ENCODE measurements at places on chromosomes 2 and 18.

DNA sequence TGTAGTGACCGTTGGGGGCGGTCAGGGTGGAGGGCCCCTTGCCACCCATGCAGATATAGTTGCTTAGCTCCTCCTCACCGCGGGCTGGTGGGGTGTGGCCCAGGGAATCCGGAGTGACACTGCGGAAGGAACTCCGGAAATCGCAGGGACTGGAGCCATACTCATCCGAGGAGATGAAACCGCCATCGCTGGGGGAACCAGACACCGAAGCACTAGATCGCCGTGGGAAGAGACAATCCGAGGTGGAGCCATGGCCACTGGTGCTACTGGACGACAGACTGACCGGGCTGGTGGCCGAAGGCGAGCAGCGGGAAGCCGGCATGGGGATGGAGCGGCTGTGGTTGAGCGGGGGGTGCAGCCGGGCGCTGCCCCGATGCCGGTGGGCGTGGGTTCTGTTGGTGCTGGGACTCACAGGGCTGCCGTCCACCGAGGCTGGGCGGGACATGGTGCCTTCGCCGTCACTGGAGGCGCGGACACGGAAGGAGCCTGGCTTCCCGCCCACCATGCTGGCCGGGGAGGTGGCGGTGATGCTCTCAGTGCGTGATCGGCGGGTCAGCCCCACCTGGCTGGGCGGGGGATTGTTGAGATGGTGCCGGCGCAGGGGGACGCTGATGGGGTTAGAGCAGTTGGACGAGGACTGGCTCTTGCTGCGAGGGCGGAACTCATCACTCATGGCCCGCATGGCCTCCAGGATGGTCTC lies 2.2 kb downstream of the IRS1 start:
- DNase-seq: no peak

DNA sequence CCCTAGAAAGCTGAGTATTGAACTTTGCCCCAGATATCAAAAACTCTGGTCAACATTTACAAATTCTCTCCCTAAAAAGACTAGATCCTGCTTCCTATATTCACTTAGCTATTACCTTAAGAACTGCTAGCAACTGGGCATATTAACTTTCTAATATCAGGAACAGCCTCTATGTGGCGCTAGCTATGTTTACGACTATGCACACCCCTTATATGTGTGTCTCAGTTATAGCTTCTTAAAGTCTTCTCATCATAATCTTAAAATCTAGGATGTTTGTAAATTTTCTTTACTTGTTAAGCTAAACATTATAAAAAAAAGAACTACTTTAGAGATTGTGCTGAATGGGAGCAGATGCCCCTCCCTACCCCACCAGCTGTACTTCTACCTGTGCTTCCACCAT lies 1.7 kb upstream of the STAMBP start:
- no peak for DNase-seq

DNA sequence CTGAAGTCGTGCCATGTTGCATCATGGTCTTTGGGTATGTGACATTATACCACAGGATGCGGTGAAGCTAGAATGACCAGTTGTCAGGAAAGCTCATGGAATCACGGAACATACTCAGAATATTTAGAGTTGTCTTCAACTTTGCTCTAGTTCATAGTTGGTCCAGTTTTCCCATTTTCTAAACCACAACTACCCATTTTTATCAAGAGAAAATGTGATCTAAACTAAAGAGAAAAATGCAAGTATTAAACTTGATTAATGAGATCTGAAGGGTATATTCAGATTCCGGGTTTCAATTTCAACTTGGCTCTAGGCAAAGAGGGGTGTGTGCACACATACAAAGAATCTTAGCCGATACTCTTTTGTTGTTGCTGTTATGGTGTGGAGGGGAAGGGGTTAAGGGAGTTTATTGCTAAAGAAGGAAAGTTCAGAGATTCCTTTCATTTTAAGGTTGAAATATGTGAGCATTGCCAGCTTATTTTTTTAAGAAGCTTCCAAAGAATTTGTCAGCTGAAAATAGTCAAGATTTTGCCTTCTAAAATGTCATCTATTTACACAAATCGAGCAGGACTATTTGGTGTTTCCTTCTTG lies 516.6 kb upstream of the ZEB2 start:
- peak; percentile 96 for DNase-seq

DNA sequence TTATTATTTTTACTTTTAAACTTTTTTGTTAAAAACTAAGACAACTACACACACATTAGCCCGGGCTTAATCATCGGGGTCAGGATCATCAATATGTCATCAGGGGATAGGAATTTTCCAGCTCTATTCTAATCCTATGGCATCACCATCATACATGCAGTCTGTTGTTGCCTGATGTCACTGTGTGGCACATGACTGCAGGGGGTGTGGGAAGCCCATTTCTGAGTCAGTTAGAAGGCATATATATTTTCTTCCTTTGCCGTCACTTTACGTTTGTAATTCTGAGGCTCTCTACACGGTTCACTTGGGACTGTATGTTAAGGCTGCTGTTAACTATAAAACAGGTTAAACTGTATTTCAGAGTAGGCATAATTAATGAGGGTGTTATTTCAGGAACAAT lies 144.4 kb upstream of the ITGA6 start:
- no peak for DNase-seq

- no peak for DNase-seq
Observed at GRCh38 chr2:55175254-55176093, 56.6 kb downstream of the CLHC1 start.

DNA sequence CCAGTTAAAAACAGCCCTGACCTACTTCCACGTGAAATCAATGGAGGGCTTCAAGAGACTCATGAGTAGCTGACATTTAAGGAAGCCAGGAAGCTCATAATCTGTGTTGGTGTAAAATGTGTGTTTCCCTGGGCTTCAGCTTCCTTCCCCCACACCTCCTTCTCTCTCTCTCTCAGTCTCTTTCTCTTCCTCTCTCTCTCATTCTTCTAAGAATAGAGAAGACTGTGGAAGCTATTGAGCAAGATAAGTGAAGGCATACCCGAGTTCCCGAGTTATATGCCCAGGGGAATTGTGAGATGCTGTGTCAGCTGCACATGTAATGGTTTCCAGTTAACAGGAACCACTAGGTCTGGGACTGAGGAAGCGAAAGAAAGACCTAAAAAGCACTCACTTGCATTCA lies 199.4 kb downstream of the NYAP2 start:
- DNase-seq: peak; percentile 23

DNA sequence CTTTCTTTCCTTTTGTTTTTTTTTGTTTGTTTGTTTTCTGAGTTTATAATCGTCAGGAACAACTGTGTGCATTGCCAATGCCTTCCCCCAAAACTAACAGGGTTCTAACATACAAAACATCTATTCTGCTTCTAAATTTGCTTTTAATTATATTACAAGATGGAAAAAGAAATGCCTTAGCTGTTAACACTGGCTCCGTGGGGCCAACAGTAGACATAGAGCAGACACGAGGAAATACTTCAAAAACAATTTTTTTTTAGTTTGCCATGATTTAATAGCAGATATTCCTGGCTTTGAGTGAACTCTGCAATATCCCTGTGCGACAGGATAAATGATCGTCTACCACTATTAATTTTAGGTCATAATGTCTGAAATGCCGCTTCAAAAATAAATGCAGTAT lies 153.3 kb upstream of the HNRNPA3 start:
- no peak for DNase-seq

GRCh38 chr2:31969178-31969577 lies 41.6 kb downstream of the MEMO1 start:
- no peak for DNase-seq

- no peak for DNase-seq
Observed at GRCh38 chr2:173612354-173612753, 257.7 kb downstream of the CDCA7 start.

- peak; percentile 54 for DNase-seq
Observed at GRCh38 chr2:160491911-160492371, 1.7 kb downstream of the RBMS1 start.

- no peak for DNase-seq
Observed at GRCh38 chr2:114049826-114050225, 159.9 kb downstream of the ACTR3 start.

GRCh38 chr18:67550872-67551520 lies 34.5 kb upstream of the DSEL start:
- DNase-seq: no peak

GRCh38 chr2:17156086-17156485 lies 362.2 kb downstream of the RAD51AP2 start:
- no peak for DNase-seq

- DNase-seq: no peak
Observed at GRCh38 chr18:77100751-77101355, 31.7 kb downstream of the MBP start.

DNA sequence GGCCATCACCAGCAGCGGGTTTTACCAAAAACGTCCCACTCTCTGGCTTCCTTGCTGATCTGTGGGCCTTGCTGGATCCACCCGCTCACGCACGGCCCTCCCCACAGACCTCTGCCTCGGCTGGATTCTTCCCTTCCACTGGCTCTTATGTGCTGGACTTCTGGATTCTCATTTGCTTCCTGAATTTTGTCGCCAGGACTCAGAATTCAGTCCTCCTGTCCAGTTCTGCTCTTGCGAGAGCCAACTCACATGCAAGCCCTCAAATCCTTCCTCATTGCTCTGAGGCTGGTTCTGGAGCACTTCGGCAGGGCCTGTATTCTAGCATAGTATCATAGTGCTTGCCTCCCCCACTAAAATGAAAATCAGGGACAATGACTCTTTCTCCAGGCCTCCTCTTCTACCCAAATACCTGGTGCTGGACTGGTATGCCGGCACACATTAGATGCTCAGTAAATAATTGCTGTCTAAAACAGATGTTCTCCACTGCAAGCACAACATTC lies 115.5 kb downstream of the ATL2 start:
- DNase-seq: no peak

DNA sequence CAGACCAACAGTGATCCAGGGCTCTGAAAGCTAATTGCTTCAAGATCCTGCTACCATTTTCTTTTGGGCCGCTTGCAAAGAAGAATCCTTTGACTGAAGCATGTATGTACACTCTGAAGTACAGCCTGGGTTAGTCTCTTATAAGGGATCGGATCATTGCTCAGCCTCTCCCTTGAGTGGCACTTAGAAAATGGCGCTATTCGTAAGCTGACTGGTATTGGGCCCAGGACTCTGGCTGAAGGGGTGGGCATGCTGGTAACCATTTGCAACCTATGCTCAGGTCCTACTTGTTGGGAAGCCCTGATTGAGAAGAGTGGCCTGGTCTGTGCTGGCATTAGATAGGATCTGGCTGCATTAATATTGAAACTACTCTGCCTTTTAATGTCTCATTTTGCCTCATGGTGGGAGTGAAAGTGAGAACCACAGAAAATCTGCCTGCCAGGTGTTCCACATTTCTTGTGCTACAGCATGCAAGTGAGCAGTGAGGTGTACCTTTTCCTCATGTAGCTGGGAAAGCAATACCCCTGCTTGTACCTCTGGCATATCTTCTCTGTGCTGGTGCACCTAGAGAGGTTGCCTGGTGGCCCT lies 661 bp upstream of the MGAT5 start:
- DNase-seq: no peak

DNA sequence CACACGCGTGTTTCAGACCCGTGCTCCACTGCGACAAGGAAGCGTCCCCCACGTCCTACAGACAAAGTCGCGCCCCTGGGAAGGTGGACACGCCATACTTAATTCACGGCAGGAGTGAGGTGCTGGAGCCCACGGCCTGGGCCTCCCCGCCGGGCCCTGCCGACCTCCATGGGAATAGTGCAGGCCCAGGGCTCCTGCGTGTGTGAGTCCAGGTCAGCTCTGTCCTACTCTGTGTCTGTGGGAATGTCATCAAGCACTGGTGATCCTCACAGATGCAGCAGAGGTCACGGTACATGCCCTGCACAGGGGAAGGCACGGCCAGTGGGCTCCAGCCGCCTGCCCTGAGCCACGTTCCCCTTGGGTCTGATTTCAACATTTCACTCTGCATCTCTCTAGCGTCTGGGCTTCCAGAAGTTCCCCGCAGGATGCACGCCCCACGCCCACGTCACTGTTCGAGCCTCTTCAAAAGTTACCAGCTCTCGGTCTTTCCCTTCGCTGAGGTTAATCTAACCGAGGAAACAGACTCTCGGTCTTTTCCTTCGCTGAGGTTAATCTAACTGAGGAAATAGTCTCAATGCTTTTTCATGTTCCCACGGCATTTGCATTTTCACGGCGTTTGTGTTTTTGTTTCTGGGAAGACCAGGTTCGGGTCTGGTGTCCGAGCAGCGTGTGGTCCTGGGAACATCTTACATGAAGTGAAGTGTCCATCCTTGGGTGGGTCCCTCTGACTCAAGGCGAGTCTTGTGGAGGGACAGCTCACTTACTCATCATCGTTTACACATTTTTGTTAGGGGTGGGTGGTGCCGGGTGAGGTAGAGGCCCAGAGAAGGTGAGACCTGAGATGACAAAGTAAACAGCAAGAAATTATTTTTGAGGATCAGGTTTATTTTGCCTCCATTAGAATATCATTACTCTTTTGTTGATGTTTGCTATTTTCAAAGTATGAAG lies 157.3 kb upstream of the ALKAL2 start:
- no peak for DNase-seq

GRCh38 chr2:99688699-99689098 lies 198.9 kb upstream of the REV1 start:
- DNase-seq: no peak
